Osteoblast (primary cell): ENCODE measurements at places on chromosomes 2 and 18. TPM values are rescaled to one million over a fixed set of nuclear protein-coding genes. Genes with fewer than 3 reads are reported as not detected.

- H3K36me3 ChIP-seq = no peaks in the 10 kb centered on the region
- no peaks in the 10 kb centered on the region for H3K4me1 ChIP-seq
- no peak overlapping the region for H3K4me3 ChIP-seq
- H3K27me3 ChIP-seq = peaks cover 19% of the 10 kb centered on the region
Measured at GRCh38 chr2:11026286-11026921, 114.7 kb downstream of the KCNF1 start.

- H3K4me3 ChIP-seq = no peak overlapping the region
- peaks cover 83% of the 10 kb centered on the region for H3K36me3 ChIP-seq
- H3K27me3 ChIP-seq = no peaks in the 10 kb centered on the region
- no peak overlapping the region for H3K27ac ChIP-seq
Measured at GRCh38 chr2:190964170-190964795, 49.7 kb downstream of the STAT1 start.

DNA sequence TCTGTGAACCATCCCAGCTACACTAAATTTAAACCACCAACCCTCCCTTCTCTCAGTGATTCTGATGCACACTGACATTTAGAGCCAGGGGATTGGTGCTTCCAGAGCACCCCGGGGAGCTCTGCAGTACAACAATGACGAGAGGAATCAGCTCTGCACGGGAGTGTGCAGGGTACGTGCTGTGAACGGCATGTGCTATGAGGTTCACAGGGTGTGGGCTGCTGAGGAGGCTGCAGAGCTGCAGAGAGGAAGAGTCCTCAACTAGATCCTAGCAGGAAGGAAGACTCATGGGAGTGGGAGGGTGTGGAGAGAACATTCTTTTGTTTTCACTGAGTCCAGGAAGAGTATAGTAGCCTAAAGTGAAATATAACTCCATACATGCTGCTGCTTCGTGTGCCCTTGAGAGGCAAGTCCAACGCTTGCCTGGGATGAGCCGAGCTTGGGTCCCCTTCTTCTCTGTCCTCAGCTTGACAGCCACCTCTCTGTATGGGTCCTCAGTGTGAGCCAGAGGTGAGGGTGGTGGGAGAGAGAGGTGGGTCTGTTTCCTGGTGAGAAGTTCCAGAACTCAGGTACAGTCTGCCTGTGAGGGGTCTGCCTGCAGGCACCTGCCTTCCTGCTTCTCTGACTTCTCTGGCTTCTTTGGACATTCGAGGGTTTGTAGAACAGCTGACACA, 118.8 kb downstream of the CTIF start:
- peak; percentile 45 for DNase-seq
- H3K4me3 ChIP-seq = no peak overlapping the region
- no peaks in the 10 kb centered on the region for H3K27me3 ChIP-seq
- H3K4me1 ChIP-seq = peaks cover 30% of the 10 kb centered on the region
- H3K36me3 ChIP-seq = no peaks in the 10 kb centered on the region
- no peak overlapping the region for H3K27ac ChIP-seq

Gene ABCG8
- not detected in 2 replicates for total RNA-seq

DNA sequence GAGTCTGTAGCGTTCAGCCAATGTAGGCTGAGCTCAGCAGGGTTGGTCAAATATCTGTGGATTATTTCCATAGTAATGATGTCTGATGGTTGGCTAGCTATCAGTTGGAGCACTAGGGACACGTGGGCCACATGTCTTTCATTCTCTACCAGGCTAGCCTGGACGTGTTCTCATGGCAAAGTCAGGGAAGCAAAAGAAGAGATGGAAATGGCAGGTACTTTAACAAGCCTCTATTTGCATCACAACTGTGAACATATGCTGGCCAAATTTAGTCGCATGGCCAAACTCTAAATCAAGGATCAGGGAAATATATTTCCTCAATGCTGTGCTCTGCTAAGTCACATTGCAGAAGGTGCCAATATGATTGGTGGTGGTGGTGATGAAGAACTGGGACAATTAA, 371.6 kb upstream of the CHST9 start:
- no peaks in the 10 kb centered on the region for H3K4me1 ChIP-seq
- no peak for DNase-seq
- no peaks in the 10 kb centered on the region for H3K27me3 ChIP-seq
- H3K4me3 ChIP-seq = no peak overlapping the region
- no peak overlapping the region for H3K27ac ChIP-seq

- H3K36me3 ChIP-seq = peaks cover 19% of the 10 kb centered on the region
- peaks cover 6% of the 10 kb centered on the region for H3K4me1 ChIP-seq
- H3K27ac ChIP-seq = peak overlapping the region; percentile 80
Measured at GRCh38 chr2:171432969-171433762, 624 bp downstream of the METTL8 start.

GRCh38 chr18:47983946-47984345, 53.5 kb upstream of the SMAD2 start:
- H3K27ac ChIP-seq = no peak overlapping the region
- no peak overlapping the region for H3K4me3 ChIP-seq
- DNase-seq = no peak
- no peaks in the 10 kb centered on the region for H3K4me1 ChIP-seq
- H3K27me3 ChIP-seq = no peaks in the 10 kb centered on the region

DNA sequence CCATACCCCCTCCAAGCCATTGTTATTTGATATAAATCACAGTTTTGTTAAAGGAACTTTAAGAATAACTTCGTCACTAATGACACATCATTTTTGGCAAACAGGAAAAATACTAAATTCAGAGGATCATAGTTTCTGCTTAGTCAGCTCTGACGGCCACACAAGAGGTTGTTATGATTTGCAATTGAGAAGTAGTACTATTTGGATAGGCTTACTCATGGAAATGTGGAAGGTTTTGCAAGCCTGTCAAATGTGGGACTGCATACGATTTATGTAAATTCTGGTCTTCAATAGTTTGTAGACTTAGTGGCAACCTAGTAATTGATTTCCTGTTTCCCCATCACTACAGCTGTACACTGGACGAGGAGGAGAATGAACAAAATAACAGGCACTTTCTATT, 108.1 kb downstream of the ARHGEF33 start:
- peak; percentile 92 for DNase-seq
- H3K4me3 ChIP-seq = no peak overlapping the region
- H3K36me3 ChIP-seq = peaks cover 30% of the 10 kb centered on the region
- no peaks in the 10 kb centered on the region for H3K27me3 ChIP-seq

Gene AMER3
- total RNA-seq = not detected in 2 replicates

- no peaks in the 10 kb centered on the region for H3K36me3 ChIP-seq
- DNase-seq = no peak
- no peak overlapping the region for H3K4me3 ChIP-seq
- H3K4me1 ChIP-seq = no peaks in the 10 kb centered on the region
- H3K27me3 ChIP-seq = no peaks in the 10 kb centered on the region
- H3K27ac ChIP-seq = no peak overlapping the region
Measured at GRCh38 chr18:10291568-10291981, 162.9 kb upstream of the APCDD1 start.

GRCh38 chr18:57780318-57780705, 22.8 kb downstream of the ATP8B1 start:
- peak overlapping the region; percentile 46 for H3K27ac ChIP-seq
- peak; percentile 66 for DNase-seq
- H3K4me3 ChIP-seq = no peak overlapping the region
- no peaks in the 10 kb centered on the region for H3K36me3 ChIP-seq
- peaks cover 66% of the 10 kb centered on the region for H3K4me1 ChIP-seq
